ENCODE measurements at places on chromosomes 5 and 9.
A peak's percentile ranks its signal among the peaks of the same experiment; 100 is the strongest.

GRCh38 chr5:168147568-168148360 is 143.7 kb upstream of the WWC1 start:
- no peak for DNase-seq

DNA sequence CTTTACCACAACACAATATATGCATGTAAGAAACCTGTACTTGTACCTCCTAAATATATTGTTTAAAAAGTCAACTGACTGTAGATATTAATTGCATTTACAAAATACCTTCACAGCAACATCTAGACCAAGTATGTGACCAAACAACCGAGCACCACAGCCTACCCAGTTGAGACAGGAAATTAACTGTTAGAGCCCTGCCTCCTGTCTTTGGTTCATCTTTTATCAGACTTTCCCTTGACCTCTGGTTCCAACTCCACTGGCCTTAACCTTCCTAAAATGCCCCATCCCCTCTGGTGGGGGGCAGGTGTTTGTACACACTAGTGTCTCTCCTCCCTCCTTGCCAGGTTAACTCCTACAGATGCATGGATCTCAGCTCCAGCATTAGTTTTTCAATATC is 155.0 kb upstream of the PANK3 start:
- DNase-seq: no peak

DNA sequence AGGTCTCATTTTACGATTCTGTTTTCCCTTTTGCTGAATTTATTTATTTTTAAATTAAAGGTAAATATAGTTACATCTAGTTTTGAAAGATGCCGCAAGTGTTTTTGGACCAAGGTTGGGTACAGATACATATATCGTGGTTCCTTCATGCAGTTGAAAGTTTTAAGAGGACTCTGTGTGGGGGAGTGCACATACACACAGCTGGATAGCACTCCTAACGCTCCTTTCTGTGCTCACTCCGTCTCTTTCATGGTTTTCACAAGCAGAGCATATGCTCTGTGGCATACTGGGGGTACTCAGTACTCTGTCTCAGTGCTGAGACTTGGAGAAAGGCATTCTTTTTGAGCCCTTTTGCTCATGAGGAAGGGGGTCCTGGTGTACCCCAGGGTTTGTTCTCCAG is 307.5 kb downstream of the DOCK8 start:
- no peak for DNase-seq

- DNase-seq: peak; percentile 54
Observed at GRCh38 chr5:76303921-76304320, 99.2 kb upstream of the IQGAP2 start.

GRCh38 chr9:68709291-68710110 is 4.5 kb downstream of the PIP5K1B start:
- no peak for DNase-seq

GRCh38 chr5:127409921-127410675 is 107.3 kb upstream of the PRRC1 start:
- DNase-seq: peak; percentile 18

GRCh38 chr5:34563931-34564709 is 92.0 kb upstream of the RAI14 start:
- DNase-seq: no peak

DNA sequence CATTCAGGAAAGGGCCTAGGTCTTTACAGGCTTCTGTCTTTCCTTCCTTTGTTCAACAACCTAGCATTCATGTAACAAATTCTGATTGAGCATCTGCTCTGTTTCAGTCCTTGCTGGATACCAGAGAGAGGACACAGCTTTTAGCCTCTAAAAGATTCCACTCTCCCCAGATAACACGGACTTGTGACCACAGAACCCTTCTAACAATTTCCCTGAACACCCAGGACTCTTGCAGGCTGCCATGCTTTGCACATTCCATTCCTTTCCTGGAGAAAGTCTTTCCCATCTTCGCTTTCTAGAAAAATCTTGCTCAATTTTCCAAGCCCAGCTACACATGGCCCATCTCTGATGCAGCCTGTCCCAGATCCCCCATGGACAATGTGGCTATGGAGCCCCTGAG is 310.9 kb downstream of the ACTL7B start:
- DNase-seq: no peak

GRCh38 chr9:76292658-76293057 is 101.6 kb downstream of the RFK start:
- DNase-seq: no peak

- no peak for DNase-seq
Observed at GRCh38 chr5:80090884-80091166, 55.7 kb downstream of the THBS4 start.

DNA sequence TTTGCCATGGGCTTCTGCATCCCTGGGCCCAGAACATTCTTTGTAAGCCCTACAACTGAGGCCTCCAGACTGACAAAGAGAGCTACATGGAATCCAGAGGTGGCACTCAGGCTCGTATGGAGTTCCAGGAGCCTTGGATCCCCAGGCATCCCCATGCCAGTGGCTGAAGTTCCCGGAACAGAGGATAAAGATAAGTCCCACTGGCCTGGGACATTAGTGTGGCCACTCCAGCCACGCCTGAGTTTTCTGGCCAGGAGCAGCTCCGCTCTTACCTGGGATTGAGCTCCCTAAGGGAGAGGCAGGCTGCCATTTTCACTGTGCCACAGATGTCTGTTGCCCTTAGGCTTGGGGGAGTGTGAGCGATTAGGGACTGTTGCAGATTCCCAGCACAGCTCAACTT is 656.3 kb upstream of the FAM174A start:
- DNase-seq: no peak

DNA sequence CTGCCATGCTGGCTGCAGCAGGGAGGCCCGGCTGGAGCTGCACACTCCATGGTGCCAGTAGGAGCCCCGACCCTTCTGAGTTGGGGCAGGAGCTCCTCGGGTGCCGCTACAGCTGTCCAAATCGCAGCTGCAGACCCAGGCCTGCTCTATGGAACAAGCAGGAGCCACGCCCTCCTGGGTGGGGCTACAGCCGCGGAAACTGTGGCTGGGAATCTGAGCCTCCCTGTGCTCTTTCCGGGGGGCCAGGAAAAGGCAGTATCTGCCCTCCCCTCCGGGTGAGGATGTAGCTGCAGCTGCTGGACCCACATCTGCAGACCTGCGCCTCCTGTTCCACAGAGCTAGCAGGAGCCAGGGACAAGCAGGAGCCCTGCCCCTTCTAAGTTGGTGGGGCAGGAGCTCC is 278.9 kb upstream of the ACTBL2 start:
- no peak for DNase-seq

- DNase-seq: no peak
Observed at GRCh38 chr9:129932303-129933151, 97.3 kb downstream of the USP20 start.

DNA sequence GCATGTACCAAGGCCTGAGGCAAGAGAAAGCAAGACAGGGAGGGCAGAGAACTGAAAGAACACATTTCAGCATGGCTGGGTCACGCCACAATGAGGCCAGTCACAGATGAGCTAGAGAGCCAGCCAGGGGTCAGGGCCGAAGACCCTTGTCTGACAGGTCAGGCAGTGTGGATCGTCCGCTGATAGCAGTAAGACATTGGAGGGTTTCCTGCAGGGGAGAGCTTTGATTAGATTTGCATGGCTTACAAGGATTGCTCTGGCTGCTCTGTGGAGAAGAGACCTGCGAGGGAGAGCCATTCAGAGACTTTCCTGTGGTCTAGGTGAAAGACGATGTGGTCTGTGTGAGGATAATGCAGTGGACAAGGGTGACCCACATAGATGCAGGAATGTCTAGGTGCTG is 93.1 kb downstream of the RALGPS1 start:
- DNase-seq: no peak

GRCh38 chr5:28313953-28314352 is 1275.6 kb upstream of the CDH9 start:
- DNase-seq: no peak

DNA sequence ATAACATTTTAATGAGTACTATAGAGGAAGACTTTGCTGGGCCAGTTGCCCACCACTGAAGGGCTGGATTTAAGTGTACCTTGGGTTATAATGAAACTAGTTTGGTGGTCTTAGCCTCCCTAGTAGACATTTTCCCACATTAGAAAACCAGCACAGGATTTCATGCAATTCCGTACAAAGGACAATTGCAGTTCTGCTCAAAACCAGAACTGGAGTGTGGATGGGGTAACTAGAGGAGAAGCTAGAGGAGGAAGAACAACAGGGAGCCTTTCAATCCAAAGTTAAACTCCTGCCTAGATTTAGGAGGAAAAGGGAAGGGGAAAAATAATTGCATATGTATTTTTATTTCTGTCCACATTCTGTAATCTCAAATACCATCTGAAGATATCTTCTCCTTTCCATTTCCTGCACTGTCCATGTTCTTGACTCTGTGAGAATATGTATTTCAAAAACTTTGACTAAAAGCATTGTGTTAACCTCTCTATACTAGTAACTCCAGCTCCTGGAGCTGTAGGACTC is 97.5 kb upstream of the SSBP2 start:
- DNase-seq: no peak

DNA sequence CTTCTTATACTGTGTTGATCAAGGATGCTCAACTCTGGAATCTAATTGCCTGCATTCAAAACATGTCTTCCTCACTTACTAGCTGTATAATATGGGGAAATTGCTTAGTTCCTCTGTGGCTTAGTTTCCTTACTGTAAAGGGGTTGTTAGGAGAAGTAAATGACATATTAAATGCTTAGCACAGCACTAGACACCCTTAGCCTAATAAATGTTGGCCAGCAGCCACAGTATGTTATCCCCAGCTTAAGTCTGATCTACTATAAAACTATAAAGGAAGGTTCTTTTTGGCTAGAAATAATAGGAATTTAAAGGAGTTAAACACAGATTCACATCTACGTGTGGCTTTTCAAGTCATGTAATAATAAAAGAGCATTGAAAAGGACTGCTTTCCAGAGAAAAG is 232.4 kb downstream of the PCSK1 start:
- DNase-seq: no peak

DNA sequence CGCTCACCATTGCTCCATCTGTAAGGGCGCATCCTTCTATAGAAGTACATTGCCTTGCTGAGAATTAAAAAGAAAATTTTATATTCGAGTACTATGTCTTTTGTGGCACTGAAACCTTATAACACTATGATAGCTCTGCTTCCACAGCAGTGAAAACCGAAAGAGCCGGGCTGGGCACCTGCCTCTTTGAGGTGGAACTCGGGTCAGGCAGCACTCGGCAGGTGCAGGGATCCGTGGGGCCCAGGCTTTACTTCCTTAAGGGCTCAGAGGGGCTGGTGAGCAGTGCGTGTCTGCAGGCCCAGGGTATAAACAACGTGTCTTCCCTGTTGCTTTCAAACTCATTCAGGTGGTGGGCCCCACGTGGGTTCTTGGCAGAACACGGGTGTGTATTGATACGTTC is 69.9 kb downstream of the OTULIN start:
- no peak for DNase-seq

DNA sequence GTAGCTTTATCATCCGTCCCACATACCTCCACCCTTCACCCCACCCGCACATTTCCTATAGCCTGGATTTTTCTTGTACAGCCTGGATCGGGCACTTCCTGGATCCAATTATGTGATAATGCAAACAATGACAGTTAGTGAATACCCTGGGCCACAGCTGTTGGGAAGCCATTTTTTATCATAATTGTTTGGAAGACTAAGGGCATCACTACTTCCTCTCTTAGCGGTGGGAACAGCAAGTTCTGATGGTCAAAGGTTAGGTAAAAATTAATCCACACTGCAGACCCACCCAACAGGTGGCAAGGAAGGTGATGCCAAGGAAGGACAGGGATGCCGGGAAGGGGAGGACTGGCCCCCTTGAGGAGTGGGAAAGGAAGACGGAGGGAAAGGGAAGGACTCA is 183.7 kb downstream of the SAXO1 start:
- no peak for DNase-seq

- DNase-seq: no peak
Observed at GRCh38 chr5:135718151-135718550, 116.3 kb upstream of the SLC25A48 start.

GRCh38 chr5:80554646-80555045 is 15.4 kb downstream of the ANKRD34B start:
- no peak for DNase-seq

DNA sequence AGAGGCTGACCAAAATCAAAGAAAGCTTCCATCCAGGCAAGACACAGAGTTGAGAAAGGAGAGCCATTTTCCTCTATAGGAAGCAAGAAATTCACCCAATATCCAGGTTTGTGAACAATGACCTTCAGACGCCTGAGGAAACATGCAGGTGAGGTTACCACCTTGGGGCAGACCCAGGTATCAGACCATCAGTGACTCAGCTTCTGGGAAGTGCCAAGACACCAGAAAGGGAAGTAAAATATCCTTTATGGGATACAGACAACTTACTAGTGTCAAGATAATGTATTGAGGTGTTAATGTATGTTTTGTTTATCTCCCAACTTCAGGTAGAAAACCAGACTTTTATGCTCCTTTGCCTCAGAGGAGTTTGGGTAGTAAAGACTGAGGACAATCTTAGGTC is 2.2 kb upstream of the DTWD2 start:
- no peak for DNase-seq

- DNase-seq: no peak
Observed at GRCh38 chr5:169458221-169458620, 125.4 kb upstream of the SPDL1 start.

- DNase-seq: no peak
Observed at GRCh38 chr9:11142965-11143738, 530.4 kb upstream of the PTPRD start.

DNA sequence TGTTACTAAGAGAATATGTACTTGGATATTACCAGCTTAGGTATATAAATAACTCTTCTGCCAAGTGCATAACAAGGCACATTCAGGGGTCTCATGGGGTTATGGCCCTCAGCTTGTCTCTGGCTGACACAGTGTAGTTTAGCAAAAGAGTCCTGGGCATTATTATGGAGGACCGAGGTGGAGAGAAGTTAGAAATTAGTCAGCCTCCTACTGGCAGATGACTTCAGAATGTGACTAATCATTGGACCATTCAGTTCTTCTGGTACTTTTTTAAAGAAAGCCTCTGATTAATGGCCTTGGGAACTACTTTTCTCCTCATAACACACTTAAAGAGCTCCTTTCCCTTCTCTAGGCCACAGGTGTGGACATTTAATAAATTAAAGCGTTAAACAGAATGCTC is 178.9 kb downstream of the SH3GL2 start:
- no peak for DNase-seq

DNA sequence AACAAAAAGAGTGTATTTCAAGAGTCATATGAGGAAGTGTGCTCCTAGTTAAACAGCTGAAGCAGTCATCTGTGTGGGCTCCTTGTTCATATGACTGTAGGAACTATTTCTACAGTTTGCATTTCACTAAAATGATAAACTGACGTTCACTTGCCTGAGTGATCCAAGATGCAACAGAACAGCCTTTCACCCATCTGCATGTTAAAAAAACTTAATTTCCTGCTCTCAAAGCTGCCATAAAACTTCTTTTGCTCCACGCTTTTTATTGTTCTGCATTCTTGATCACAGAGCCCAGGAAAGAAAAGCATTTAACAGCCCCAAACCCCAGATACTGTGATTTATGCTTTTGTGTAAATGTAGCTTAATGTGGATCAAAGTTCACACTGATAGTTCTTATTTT is 43.9 kb downstream of the ZNF608 start:
- DNase-seq: no peak

Measured in GM20000 (cell line).